Type B pancreatic cell (in vitro differentiated cells): ENCODE measurements at places on chromosomes 11 and 22.

GRCh38 chr11:33867996-33868646 is 23.8 kb downstream of the LMO2 start:
- no peak for DNase-seq

- DNase-seq, result no peak
Measured at GRCh38 chr11:21554284-21554683, 638.6 kb upstream of the ANO5 start.

GRCh38 chr22:41538583-41538982 is 5.7 kb downstream of the POLR3H start:
- no peak for DNase-seq

DNA sequence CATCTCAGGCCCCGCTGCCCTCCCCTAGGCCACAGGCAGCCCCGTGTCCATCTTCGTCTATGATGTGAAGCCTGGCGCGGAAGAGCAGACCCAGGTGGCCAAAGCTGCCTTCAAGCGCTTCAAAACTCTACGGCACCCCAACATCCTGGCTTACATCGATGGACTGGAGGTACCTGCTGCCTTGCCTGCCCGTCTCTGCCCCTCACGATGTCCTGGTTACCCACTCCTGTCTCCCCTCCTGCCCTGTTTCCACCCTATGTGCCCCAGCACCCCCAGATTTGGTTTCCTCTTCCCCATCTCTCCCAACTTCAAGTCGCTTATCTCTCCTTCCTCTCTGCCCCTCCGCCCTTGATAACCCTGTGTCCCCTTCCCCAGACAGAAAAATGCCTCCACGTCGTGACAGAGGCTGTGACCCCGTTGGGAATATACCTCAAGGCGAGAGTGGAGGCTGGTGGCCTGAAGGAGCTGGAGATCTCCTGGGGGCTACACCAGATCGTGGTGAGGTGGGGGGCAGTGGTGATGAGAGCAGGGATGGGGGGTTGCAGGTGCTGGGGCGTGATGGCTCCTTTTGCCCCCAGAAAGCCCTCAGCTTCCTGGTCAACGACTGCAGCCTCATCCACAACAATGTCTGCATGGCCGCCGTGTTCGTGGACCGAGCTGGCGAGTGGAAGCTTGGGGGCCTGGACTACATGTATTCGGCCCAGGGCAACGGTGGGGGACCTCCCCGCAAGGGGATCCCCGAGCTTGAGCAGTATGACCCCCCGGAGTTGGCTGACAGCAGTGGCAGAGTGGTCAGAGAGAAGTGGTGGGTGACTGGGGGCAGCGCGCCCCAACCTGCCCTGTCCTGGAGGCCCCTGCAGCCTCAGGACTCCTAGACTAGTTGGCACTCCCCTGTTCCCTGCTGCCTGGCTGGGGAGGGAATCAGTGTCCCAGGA is 930 bp downstream of the SCYL1 start:
- no peak for DNase-seq

DNA sequence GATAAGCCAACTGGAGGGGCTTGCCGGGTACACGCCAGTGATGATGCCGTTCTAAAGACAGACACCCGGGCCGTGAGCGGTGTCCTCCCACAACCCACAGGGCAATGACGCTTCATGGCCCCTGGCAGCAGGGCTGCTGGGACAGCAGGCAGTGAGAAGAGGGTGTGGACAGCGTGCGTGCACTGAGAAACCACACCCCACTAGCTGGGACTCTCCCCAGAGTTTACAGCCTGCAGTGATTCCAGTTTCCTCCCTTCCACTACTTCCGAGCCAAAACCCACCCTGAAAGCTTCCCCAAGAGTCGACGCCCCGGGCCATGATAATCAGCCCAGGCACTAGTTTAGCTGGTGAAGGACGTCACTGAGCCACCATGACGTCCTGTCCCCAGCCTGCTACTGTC is 29.2 kb downstream of the CPT1A start:
- DNase-seq, result no peak

GRCh38 chr11:64366751-64367150 is 7.8 kb downstream of the RPS6KA4 start:
- DNase-seq, result no peak

- DNase-seq, result no peak
Measured at GRCh38 chr11:43644621-43645299, 35.8 kb upstream of the HSD17B12 start.
